SK-N-MC (cell line): ENCODE measurements at places on chromosomes 13 and 19.

- no peak for DNase-seq
Measured at GRCh38 chr13:25910243-25910642, 141.6 kb downstream of the SHISA2 start.

- DNase-seq: no peak
Measured at GRCh38 chr13:112755331-112755730, 65.5 kb downstream of the ATP11A start.

DNA sequence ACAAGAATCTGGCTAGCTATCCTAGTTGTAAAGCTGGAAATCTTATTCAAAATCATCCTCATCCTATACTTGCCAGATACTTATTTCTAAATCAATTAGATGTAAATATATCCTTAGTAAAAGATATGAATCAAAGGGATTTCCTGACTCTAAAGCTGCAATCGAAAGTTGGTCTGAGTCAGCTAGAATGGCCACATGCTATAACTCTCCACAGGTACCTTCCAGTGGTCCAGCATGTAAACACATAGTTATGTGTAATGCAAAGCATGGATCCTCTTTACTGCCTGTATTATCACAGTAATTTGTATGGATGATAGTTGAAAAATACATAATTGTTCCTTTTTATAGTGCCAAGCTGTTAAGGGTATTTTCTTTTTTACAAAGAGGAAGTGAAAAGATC lies 27.4 kb downstream of the SLITRK6 start:
- DNase-seq: no peak

- no peak for DNase-seq
Measured at GRCh38 chr13:26561067-26561466, 3.6 kb downstream of the WASF3 start.

DNA sequence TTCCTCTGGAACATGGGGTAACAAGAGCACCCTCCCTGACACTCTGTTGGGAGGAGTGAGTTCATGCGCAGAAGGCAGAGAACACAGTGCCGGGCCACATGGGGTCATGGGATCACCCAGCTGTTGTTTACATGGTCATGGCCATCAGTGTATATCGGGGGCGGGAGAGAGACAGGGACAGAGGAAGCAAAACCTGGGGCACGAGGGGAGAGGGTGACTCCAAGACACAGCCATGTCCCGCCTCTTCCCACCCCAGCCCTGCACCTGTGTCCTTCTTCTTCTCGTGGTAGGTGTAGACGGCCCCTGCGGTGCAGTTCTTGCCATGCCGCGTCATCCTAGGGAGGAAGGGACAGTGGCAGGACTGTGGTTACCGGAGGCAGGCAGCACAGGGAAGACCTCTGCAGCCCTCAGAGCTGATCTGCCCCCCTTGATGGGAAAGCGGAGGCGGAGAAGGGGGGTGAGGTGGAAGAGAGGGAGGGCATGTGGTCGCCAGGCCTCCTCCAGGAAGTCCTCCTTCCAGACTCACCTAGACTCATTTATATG lies 19.9 kb downstream of the NOSIP start:
- no peak for DNase-seq

- no peak for DNase-seq
Measured at GRCh38 chr19:50882188-50882587, 8.9 kb downstream of the KLK2 start.
